NCI-H2081 (cell line): ENCODE measurements at places on chromosomes 7 and 10.

DNA sequence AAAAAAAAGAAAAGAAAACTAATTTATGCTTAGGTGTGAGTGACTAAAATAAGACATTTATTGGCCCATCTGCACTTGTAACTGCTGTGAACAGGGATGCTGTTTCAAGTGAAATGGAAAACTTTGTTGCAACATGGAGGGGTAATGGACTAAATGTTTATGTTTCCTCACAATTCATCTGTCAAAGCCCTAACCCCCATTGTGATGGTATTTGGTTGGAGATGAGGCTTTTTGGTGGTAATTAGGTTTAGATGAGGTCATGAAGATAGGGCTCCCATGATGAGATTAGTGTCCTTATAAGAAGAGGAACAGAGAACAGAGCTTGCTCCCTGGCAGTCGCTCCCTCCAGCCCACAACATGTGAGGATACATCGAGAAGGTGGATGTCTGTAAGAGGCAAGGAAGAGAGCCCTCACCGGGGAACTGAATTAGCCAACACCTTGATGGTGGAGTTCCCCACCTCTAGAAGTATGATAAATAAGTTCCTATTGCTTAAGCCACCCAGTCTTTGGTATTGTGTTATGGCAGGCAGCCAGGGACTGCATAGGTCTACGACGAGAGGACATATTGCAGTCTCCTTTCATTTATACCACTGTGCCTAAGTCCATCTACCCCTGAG, 28.6 kb upstream of the VCL start:
- no peak for DNase-seq

DNA sequence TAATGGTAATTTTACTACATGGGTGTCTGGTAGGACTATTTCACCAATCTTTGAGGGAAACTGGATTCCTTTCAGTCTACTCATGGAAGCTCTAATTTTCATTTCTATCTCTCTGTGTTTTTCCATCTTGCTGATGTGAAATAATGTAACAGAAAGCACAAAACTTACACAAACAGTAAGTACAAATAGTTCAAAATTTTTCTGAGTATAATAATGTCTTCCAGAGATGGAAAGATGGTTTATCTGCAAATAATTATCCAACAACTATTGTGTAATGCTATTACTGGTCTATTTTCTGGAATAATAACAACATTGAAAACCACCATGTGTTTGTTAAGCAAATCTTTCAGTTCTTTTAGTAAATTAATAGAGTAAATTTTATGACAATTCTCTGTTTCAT, 565.8 kb upstream of the MGMT start:
- no peak for DNase-seq

DNA sequence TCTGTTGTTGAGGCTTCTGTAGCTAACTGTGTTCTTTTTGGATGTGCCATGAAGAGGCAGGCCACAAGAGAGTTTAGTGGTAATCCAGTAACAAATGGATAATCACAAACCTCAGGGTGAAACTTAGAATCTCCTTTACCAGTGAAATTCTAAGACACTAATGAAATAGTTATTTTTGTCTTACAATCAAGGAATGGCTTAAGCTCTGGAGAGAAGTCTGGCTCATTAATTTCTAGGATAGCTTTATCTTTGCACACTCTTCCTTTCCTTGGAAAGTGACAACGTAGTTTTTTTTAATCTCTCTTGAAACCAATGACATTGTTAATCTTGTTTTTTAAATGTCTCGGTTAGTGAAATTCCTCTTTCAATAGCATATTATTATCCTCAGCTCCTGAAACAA, 93.7 kb upstream of the IFRD1 start:
- no peak for DNase-seq

DNA sequence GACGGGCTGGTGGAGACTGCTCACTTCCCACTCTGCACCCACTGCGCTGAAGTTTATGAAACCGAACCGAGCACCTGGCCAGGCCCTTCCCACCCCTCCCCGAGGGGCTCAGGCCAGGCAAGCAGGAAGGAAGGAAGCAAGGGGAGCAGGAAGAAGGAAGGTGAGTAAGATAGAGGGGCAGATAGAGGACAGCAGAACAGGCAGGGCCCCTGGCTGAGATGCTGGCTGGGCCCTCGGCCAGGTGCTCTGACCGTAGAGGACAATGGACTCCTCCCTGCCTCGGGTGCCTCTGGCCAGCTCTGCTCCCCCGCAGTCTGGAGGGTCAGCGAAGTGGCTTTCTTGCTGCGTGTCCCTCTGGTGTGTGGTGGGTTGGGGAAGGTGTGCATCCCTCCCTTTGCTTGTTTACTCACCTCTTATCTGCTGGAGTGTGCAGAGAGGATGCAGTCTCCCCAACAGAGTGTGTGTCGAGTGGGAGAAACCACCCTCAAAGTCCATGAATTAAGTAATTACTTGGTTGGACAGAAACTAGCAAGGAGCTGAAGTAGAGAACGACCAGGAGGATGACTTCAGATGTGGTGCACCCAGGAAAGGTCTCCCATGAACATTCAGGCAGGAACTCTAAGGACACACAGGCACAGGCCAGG, 82.8 kb upstream of the PPP2R2D start:
- no peak for DNase-seq

DNA sequence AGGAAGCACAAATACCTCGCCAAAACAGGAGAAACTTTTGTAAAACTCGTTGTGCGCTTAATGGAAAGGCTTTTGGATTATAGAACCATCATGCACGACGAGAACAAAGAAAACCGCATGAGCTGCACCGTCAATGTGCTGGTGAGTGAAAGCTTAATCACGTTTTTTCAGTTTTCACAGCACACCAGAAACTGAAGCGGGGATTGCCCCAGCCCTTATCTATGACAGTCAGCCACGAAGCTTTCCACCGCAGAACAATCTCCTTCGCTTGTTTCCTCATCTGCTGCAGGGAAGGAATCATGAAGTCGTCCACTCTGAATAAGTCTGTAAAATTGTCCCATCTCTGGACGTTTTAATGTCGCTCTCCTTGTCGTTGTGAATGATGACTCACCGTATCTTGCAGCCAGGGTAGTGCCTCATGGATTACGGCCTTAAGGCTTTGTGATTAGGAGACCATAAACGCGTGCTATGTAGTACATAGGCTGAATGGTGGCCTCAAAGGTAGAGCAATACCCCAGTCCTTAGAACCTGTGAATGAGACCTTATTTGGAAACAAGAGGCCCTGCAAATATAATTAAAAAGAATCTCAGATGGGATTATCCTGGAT, 174.9 kb upstream of the NPS start:
- no peak for DNase-seq

DNA sequence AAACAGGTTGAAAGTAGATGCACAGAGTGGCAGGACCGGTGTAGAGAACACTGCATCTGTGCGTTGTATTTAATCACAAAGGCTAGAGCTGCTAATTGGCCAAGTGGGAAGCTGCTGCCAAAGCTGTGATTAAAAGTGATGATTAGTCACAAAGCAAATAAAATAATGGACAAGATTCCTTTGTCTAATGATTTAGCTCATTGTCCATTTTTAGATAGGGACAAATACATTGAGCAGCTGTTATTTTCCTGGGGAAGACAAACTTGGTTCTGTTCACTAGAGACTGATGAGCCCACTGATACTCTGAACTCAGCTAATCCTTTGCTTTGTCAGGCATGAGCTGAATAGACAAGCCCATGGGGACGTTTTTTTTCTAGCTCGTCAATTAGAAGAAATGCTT, 19.7 kb downstream of the UBE3C start:
- DNase-seq = no peak

GRCh38 chr10:125698481-125698998, 15.6 kb upstream of the TEX36 start:
- DNase-seq = no peak

DNA sequence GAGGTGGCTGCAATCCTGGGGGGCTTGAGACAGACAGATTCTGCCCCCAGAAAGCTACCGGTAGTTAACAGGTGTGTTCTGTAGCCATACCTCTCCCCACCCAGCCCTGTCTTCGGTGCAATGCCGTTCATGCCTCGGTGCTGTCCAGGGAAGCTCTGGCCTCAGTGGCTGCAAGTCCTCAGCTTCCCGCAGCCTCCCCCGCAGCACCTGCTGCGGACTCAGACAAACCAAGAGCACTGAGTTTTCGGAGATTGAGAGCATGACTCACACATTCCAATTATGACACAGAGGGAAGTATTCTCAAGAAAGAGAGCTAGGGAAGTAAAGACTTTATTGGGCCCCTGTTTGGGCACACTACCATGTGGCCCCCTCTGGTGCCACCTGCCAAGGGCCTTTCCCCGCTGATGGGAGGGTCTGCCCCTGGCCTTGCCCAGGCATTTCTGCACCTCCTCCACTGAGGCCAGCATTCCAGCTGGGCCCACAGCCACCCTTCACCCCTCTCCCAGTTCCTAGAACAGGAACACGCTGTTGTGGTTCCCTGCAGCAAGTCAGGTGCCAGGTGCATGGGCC, 30.2 kb upstream of the EZH2 start:
- DNase-seq = no peak

- no peak for DNase-seq
Measured at GRCh38 chr7:3404501-3404900, 103.4 kb downstream of the SDK1 start.

DNA sequence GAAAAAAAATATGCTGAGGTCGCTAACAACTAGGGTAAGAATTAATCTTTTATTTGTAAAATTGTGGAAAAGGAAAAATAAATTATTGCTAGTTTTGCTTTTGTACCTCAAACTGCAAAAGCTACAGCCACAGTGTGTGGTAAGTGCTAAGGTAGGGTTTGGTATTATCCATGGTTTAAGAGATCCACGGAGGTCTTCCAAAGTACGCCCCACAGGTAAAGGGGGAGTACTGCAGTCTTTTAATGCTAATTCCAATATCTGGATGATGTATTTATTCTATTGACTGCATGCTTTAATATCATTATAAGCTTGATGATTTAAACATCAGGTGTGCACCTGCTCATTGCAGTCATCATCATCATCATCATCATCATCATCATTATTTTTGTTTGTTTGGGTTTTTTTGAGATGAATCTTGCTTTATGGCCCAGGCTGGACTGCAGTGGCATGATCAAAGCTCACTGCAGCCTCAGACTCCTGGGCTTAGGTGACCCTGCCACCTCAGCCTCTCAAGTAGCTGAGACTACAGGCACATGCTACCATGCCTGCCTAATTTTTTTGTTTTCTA, 38.4 kb upstream of the BMS1 start:
- DNase-seq = no peak

DNA sequence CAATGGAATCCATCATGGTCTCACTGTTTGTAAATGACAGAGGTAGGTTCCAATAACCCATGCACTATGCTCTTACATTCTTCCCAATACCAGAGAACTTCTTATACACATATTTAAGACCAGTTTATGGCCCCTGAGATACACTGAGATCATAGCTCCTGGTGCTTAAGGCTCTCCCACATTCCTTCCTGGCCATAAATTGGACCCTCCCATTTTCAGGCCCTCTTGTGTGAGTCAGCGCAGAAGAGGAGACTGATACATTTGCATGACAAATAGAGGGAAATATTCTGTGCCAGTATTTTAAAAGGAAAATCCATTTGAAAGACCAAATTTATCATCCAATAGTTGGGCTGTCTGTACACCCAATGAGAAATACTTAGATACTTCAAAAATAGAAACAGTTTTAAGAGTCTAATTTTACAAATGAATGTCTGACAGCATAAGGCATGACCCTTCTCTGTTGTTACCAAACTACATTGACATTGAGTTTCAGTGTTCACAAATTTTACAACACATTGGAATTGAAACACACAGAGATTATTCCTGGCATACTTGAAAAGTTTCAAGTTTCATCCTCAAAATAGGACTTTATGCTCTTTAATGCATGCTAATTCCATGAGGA, 35.3 kb downstream of the SLC16A9 start:
- DNase-seq = no peak

- DNase-seq = no peak
Measured at GRCh38 chr7:7228967-7229366, 46.6 kb downstream of the C1GALT1 start.

GRCh38 chr10:91050371-91051034, 129.6 kb upstream of the ANKRD1 start:
- DNase-seq = no peak

DNA sequence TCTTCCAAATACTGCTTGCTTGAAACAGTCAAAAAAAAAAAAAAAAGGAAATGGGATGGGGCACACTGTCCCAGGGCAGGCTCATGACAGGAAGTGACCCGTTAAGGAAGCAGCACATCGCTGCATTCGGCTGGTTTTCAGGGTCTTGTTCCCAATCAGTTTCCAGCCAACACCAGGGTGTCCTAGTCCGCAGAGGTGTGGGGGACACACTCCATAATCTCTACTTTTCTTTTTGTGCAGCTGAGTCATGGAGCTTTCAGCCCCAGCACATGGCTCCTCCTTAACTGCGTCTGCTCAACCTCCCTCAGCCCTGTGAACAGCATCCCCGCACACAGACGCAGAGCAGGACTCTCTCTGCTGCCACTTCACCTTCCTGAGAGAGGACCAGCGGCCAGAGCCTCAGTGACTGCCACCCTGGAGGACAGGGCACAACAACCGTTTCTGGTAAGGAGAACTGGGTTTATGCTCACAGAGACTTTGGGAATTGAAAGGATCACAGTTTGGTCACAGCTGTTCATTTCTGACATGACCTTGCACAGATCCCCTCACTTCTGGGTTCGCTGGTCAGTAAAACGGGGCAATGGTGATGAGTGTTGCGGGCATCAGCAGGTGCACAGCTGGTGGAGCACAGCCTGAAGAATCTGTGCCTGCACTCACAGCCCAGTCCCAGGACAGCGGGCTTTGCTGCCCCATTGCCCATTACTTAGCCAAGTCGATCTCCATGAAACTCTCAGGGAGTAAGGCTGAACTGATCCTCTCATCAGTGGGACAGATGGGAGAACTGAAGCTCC, at the start of gene GIMAP5:
TSS of gene GIMAP5 (plus strand) at position 154 of the 791 bp plus-strand sequence. CDS start 3,467 bp downstream, outside the sequence.
- no peak for DNase-seq

DNA sequence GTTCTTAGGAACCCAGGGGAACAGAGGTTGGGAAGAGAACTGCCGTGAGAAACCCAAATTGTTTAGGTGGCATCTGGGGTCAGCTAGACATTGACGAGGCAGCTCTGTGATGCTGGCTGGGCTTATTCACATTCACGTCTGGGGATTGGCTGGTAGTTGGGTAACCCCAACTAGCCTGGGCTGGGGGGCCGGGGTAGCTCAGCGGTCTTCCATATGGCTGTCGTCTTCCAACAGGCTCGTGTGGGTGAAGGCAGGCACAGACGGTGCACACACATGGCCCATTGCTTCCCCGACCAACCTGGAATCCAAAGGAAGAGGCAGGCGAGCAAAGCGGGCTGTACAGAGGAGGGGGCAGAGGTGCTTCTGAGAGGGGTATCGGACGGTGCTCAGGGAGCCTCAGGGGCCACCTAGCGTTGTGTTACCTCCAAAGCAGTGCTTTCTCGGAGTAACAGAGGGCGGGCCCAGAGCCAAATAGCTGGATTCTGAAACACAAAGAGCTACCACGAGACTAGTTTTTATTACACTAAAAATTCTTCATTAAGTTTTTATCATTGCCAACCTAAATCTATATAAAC, 34.5 kb downstream of the MKI67 start:
- DNase-seq = no peak
